ENCODE measurements at places on chromosomes 1 and 21.

DNA sequence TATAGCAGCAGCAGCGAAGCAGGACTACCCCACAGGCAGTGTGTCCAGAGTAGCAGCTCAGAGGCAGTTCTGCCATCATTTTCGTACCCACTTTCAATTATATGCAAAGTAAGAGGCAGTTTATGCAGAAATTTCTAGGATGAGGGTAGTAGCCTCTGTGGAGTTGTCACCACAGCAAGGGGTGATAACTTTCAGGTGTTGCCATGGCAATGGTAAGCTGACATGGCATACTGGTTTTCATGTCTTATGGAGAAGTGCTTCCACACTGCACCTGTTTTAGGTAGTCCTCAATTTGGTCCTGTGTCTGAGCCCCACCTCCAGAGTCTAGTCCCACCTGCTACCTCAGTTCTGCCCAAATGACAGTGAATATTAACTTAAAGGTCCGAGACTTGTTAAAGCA, 133.3 kb upstream of the SYT6 start:
- H3K27me3 ChIP-seq: no peaks in the 10 kb centered on the region
- H3K4me1 ChIP-seq: no peaks in the 10 kb centered on the region
- no peak overlapping the region for H3K4me3 ChIP-seq

- peaks cover 68% of the 10 kb centered on the region for H3K4me1 ChIP-seq
- H3K27me3 ChIP-seq: no peaks in the 10 kb centered on the region
- H3K4me3 ChIP-seq: no peak overlapping the region
- peak overlapping the region; percentile 37 for H3K27ac ChIP-seq
These were observed 7.2 kb downstream of the CASZ1 start for GRCh38 chr1:10789047-10789791.

DNA sequence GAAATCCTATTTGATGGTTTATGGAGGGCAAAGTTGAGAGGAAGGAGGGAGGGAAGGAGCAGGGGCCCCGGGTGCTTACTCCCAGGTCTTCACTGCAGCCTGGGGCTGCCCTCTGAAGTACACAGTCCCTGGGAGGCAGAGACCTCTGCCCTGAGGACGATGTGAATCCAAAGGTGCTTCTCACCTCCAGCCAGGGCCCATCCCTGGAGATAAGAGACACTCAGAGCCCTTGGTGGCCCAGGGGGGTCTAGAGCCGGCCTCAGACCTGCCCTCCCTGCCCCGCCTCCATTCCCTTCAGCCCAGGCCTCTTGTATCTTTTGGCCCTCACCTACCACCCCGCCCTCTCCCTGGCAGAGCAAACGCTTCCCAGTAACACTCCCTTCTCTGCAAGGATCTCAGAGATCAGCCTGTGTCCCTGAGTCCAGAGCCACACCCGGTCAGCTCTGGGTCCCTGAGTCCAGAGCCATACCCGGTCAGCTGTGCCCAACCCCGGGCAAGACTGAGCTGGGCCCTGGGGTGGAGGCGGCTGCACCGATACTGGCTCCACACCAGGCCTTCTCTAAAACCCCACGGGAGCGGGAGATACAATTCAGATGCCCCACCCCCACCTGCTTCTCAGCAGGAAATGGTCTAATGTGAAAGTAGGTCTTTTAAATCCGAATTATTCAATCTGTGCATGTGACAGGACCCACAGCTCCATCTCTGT, 3.6 kb upstream of the GNB1 start:
- no peaks in the 10 kb centered on the region for H3K27me3 ChIP-seq
- no peaks in the 10 kb centered on the region for H3K36me3 ChIP-seq
- H3K4me1 ChIP-seq: no peaks in the 10 kb centered on the region
- DNase-seq: peak; percentile 62
- H3K27ac ChIP-seq: peak overlapping the region; percentile 23

DNA sequence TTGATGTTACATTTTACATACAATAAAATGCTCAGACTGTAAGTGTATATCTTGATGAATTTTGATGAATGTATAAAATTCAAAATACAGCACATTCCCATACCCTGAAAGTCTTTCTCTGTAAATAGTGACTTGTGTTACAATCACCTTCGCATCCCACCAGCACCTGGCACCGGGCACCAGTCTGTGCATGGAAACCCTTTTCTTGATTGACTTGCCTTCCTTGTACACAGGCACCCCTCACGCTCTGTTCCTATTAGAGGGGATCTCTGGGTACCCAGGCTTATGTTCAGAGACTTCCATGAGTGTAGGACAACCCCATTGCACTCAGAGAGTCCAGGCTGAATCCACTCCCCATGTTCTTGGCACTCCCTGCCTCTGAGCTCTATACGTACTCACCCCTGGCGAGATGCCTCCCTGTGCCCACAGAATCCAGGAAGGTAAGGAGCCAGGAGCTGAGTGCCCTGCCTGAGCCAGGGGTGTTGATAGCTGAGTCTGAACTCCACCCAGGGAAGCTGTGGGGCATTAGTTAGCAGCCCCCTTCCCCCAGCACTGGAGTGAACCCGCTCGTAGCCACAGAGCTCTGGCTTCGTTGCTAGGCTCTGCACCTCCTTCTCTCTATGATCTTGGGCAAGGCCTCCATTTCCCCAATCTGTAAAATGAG, 22.5 kb upstream of the PKP1 start:
- H3K36me3 ChIP-seq: no peaks in the 10 kb centered on the region
- H3K27ac ChIP-seq: no peak overlapping the region
- peaks cover 16% of the 10 kb centered on the region for H3K27me3 ChIP-seq
- no peak overlapping the region for H3K4me3 ChIP-seq

GRCh38 chr1:213947200-213947801, 40.5 kb upstream of the PROX1 start:
- H3K27me3 ChIP-seq: no peaks in the 10 kb centered on the region
- H3K36me3 ChIP-seq: no peaks in the 10 kb centered on the region
- H3K27ac ChIP-seq: no peak overlapping the region

DNA sequence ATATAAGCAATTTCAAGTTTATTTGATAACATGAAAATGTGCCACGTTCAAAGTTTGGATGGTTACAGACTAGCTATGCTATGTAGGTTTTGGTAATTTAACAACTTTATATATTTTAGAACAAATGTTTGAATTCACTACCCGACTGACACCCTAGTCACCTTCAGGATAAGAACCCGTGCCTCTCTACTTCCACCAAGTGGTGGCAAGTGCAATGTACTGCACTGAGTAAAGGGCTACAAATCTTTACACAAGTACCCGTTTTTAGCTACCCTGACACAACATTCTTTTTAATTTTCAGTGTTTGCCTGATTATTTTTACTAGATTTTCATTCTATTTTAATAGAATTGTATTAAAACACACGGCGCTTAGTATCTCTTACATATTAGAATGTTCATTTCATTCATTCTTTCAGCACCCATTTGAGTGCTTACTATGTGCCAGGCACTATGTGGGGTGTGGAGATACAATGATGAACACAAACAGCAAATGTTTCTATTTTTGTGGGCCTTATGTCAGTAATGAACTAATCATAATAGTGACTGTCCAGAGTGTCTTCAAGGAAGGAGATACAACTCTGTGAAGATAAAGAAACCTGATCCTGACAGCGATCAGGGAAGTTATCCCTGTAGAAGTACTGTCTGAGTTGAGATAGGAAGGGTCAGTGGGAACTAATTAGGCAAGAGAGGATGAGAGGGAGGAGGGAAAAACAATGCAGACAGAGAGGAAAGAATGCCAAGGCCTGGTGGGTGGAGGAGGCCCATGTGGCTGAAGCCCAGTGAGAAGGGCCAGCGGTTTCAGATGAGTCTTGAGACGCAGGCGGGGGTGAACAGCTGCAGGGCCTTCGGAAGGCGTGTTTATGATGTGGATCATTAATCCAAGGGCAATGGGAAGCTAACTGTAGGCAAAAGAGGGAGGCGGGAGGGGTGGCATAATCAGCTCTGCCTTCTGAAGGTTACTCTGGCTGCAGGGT, 3.8 kb downstream of the LCA5L start:
- H3K27me3 ChIP-seq: no peaks in the 10 kb centered on the region
- no peaks in the 10 kb centered on the region for H3K36me3 ChIP-seq
- no peak for DNase-seq

DNA sequence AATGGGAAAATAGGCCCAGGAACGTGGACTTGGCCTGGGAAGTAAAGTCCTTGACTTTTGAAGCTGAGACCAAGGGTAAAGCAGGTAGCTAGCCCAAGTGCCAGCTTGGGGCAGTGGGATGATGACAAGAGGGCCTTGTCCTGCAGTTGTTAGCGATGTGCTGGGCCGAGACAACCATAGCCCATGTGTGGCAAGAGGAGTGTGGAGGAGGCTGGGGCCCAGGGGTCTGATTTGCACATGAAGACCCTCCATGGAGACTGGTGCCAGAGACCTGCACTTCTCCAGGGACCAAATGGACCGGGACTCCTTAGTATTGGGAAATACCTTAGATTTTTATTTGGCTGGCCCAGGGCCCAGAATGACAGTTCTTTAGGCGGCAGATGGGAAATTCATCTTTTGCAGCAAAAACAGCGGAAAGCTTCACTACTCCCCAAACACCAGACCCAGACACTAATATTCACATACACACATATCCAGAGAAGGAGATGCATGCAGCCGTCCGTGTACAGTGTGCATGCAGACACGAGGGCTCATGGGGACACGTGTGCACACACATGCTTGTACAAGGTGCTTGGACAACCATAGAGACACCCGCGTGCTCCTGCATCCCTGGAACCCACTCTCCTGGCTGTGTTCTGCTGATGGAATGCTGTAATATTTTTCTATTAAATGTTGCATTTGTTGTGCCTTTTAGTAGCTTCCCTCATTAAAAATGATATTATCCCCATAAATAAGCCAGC, 78.1 kb upstream of the CSF3R start:
- no peak for DNase-seq
- no peak overlapping the region for H3K4me3 ChIP-seq
- peaks cover 20% of the 10 kb centered on the region for H3K27me3 ChIP-seq
- no peak overlapping the region for H3K27ac ChIP-seq
- no peaks in the 10 kb centered on the region for H3K4me1 ChIP-seq
- H3K36me3 ChIP-seq: no peaks in the 10 kb centered on the region

GRCh38 chr1:3907031-3907534, 7.0 kb upstream of the C1orf174 start:
- H3K4me1 ChIP-seq: peaks cover 3% of the 10 kb centered on the region
- H3K4me3 ChIP-seq: no peak overlapping the region
- no peak overlapping the region for H3K27ac ChIP-seq
- no peak for DNase-seq
- peaks cover 4% of the 10 kb centered on the region for H3K27me3 ChIP-seq

GRCh38 chr1:29043274-29043965, 80.3 kb downstream of the TMEM200B start:
- H3K36me3 ChIP-seq: peaks cover 15% of the 10 kb centered on the region
- no peak for DNase-seq
- H3K27ac ChIP-seq: peak overlapping the region; percentile 55
- H3K4me3 ChIP-seq: no peak overlapping the region

DNA sequence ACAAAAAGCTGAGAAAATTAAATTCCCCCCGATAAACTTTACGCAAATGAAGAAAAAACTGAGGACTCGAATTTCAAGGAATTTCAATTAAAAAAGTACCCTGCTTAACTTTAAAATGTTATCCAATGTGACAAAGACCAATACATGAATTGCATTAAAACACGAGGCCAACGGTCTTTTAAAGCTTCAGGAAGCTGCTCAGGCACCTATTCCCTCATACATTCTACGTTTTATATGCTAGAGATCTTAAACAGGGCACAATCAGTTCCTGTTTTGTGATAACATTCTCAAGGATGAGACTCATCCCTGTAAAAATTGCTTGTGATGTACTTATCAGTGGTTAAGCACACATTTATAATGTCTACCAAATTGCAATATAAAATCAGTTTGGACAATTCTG, 3.0 kb downstream of the YOD1 start:
- H3K27ac ChIP-seq: no peak overlapping the region
- H3K4me1 ChIP-seq: peaks cover 22% of the 10 kb centered on the region
- H3K4me3 ChIP-seq: no peak overlapping the region
- H3K27me3 ChIP-seq: no peaks in the 10 kb centered on the region
- H3K36me3 ChIP-seq: peaks cover 39% of the 10 kb centered on the region

DNA sequence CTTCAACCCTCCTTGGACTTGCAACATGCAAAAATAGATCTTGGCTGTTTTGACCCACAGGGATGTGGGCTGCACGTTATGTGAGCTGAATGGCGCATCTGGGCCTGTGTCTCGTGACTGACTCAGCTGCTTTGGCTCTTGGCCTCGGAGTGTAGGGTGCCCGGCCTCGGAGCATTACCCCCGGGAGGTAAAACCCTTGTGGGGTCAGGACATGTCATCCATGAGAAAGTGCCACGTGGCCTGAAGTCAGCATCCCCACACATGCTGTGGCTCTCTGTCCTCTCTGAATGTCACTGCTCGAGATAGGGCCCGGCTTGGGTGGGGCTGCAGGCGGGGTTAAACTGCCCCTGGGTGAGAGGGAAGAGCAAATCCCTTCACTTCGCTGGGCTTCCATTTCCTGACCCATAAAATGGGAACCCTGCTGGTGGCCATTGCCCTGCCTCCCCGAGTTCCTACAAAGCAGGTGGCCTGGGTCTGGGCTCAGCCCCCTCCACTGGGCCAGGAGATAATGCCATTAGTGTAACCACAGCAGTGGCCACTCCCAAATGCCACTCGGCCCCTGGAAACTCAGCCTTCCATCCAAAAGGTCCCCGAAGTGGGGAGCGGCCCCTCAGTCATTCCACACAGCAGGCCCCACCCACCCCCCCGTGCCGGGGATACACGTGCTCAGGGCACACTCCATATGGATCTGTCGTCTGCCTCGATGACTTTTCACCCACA, 22.8 kb upstream of the TSPEAR start:
- H3K36me3 ChIP-seq: no peaks in the 10 kb centered on the region
- H3K4me3 ChIP-seq: no peak overlapping the region
- no peak overlapping the region for H3K27ac ChIP-seq
